HEK293T (cell line): ENCODE measurements at places on chromosomes 13 and 19.

DNA sequence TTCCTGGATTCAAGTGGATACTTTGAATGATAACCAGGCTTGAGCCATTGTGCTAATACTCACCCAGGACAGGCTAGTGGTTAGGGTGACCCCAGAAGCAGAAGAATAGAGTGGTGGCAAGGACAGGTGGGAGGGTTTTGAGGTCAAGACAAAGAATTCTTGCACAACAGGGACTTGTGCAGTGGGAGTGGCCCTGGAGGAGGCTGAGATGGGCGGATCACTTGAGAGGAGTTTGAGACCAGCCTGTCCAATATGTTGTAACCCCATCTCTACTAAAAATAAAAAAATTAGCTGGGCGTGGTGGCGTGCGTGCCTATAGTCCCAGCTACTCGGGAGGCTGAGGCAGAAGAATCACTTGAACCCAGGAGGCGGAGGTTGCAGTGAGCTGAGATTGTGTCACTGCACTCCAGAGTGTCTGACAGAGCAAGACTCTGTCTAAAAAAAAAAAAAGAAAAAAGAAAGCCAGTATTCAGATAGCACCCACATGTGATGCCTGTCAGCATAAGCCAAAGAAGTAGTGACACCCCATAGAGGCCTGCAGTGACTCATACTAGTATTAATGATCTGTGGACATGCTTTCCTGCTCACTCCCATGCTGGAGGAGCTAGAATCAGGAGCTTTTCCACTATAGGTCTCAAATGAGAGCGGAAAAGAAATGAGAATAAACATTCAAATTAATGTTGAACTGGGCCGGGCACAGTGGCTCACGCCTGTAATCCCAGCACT is 78.7 kb downstream of the RNF17 start:
- no peak for DNase-seq

GRCh38 chr13:96651598-96651997 is 342.7 kb downstream of the OXGR1 start:
- no peak for DNase-seq

GRCh38 chr13:99429670-99430069 is 71.6 kb upstream of the TM9SF2 start:
- no peak for DNase-seq

DNA sequence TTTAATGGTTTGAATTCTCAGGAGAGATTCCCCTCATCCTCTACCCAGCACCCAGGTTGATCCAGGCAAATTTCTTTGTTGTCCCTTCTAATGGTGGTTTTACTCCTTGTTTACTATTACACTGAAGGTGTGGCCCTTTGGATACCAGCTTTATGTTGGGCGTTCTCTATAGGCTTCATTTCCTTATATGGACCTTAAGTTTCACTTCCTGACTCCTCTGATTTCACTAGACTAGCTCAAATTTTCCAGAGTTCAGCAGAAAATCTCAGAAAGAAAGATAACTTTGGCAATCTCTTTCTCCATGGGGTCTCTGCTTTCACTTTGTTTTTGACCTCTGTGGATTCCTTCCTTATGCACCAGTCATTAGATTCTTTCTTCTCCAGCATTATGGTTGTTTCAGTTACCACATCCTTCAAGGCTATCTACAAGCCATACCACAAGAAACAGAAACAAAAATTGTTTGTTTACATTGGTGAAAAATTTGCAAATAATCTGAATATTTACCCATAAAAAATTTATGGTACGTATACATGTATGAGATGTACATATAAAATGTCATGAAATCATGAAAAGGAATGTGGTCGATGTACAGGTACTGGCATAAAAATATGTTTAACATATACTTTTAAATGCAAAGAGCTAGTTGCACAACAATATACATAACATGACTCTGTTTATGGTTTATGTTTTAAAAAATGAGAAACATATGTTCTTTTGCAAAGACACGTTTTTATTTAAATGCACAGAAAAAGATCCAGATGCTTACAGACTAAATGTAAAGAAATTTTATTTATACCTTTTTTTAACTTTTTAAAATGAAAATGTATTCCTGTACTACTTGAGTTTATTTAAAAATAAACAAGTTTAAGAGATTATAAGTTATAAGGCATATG is 212.6 kb downstream of the LACC1 start:
- DNase-seq: no peak

DNA sequence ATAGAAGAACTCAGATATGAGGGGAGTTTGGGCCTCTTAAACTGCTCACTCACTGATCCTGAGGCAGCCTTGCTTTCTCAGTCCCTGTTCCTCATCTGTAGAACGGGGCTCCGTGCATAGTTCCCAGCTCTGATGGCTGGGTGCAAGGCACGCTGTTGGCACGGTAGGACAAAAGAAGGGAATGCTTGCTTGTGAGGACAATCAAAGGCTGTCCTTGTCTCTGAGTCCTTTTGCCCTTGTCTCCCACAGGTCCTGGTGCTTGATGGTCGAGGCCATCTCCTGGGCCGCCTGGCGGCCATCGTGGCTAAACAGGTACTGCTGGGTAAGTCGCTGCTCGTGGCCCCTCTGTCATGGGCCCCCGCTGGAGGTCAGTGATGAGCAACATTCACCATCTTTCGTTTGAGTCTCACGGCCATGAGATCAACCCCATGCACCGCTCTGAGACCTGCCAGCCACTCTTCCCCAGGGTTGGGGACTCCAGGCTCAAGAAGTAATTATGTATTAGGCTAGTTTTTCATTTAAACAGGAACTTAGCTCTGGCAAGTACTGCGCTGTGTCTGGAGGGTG is 2.3 kb downstream of the RPL13A start:
- no peak for DNase-seq

DNA sequence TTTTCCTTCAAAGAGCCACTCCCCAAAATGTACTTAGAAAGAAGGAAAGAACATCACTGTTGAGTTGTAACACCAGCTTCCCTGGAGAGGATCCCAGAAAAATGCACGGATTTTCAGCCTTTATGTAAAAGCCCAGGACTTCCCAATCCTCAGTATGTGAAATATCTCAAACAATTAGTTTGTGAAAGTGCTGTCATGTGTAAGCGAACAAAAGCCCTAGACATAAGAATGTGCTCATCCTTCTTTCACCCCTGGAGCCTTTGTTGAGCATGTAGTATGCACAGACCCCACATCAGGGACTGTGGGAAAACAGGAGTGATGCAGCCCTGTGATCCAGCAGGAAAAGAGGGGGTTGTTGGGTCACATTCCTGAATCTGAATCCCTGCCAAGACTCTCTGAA is 441.4 kb upstream of the ZNF507 start:
- no peak for DNase-seq

GRCh38 chr13:48508011-48508410 is 24.9 kb downstream of the RCBTB2 start:
- no peak for DNase-seq

DNA sequence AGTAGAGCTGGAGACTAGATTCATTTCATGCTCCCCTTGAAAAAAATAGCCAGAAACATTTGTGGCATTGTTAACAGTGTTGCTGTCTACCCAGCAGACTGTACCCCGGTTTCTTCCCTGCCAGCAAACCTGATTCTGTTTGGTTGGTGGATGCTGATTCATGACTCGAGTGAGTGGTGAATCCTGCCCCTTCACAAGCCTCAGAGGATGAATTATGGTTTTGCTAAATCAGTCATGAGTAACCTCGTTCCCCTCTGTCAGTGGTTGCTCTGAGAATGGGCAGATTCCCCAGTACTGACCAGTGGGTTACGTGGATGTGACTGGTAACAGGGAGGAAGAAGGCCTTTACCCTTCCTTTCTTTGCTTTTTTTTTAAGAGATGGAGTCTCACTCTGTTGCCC is 10.1 kb downstream of the NLRP12 start:
- DNase-seq: no peak

- no peak for DNase-seq
Observed at GRCh38 chr13:60286707-60287106, 110.3 kb upstream of the TDRD3 start.

- peak; percentile 14 for DNase-seq
Observed at GRCh38 chr19:11737964-11738745, 591 bp downstream of the ZNF823 start.

DNA sequence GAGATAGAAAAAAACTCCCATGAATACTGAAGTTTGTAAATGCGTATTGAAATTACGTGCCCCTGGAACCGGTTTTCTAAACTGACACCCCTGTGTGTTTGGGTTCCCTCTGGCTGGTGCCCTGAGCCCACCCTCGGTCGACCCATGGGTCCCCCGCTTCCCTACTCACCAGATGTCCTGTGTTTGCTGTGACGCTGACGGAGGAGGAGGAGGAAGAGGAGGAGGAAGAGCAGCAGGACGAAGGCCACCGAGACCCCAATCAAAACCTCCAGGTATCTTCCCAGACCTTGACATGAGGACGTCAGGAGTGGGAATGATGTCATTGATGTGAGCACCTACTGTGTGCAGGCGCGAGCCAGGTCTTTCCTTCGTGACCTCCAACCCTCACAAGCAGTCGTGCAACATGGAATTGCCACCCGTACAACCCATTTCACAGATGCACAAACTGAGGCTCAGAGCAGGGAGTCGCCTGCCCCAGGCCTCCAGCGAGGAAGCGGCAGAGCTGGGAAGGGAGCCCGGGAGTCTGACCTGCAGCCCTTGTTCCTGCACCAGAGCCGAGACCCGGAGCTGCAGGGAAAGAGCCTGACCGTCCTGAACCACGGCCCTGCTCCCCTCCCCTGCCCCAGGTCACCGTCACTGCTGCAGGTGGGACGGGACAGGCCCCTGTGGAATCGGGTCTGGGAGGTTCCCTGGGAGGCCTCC is 3.7 kb downstream of the LILRB3 start:
- DNase-seq: no peak

DNA sequence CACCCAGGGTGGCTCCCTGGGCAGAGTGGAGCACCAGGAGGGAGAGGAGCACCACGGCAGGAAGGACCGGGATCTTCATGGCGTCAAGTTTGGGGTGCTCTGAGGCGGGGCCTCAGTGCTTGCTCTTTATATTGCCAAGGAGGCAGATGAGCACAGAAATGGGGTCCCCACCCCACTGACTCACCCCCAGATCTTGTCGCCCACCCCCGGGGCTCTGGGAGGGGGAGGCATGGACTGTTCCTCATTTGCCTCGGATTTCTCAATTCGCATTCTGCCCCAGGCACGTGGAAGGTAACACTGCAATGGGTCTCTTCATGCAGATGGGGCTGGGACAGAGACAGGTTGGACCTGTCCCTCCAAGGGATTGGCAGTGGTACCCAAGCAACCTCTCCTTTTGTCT is at the start of gene KRTDAP:
Gene KRTDAP (minus strand): TSS at position 101 of the 400 bp plus-strand sequence. CDS start 22 bp downstream, at position 79.
- no peak for DNase-seq

DNA sequence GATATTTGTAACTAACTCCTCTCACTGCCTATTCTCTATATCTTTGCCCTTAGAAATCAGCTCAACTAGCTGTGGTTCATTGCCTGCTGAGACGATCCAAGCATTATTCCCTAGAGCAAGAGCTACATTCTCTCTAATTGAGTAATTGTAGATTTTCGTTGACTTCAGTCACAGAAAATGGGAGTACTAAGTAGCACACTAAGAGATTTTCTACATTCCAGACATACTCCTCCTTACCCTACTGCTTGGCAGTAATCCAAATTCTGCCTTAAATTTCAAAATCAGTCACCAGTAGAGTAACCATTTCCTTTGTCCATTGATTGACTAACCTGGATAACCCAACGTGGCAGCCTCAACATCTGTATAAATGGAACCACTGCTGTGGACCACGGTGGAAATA is 1786.8 kb downstream of the SLITRK5 start:
- DNase-seq: no peak

- DNase-seq: no peak
Observed at GRCh38 chr19:4533835-4534424, 1.1 kb downstream of the PLIN5 start.

DNA sequence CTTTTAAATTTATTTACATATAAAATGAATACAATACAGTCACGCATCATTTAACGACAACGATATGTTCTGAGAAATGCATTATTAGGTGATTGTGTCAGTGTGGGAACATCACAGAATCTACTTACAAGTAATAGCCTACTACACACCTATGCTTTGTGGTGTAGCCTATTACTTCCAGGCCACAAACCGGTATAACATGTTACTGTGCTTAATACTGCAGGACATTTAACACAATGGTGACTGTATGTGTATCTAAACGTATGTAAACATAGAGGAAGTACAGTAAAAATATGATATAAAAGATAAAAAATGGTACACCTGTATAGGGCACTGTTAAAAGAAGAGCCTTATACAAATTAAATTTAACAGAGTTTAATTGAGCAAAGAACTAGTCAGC is 62.4 kb upstream of the KLHL1 start:
- no peak for DNase-seq

GRCh38 chr13:97715763-97716162 is 237.7 kb upstream of the IPO5 start:
- no peak for DNase-seq

- DNase-seq: no peak
Observed at GRCh38 chr19:42794765-42795164, 29.3 kb upstream of the PSG8 start.

DNA sequence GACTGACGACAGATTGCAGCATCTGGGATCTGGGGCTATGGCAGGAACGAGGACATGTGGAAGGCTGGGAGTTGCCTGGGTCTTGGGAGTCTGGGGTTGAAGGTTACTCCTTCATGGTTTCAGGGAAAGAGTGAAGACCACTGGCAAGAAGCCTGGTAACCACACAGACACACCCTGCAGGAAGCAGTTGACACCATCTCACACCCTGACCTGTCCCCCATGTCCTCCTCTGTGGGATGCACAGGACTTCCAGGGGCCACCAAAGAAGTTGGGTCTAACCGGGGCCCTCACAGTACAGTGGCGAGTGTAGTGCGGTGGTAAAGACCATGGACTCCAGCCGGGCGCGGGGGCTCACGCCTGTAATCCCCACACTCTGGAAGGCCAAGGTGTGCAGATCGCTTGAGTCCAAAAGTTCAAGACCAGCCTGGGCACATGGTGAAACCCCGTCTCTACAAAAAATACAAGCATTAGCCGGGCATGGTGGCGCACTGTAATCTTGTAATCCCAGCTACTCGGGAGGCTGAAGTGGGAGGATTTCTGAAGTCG is 10.6 kb upstream of the FFAR2 start:
- no peak for DNase-seq

- DNase-seq: peak; percentile 89
Observed at GRCh38 chr19:6218491-6219146, 61.2 kb downstream of the MLLT1 start.

DNA sequence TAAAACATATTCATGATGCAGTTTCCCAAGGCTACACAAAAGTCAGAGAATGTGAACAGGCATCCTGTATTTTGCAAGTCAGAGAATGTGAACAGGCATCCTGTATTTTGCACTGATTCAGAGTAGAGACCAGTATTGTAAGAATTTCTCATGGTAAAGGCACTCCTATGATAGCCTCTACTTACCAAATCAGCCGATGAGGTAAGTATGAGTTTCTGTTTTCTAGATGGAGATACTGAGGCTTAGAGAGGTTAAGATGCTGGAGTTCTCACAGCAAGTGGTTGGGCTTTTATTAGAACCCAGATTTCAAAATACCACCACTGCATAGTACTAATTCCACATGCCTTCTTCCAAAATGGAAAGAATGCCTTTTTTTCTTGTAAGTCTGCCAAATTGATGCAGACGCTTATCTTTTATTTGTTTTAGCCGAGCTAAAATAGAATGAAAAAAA is 12.3 kb downstream of the TPT1 start:
- DNase-seq: no peak

- no peak for DNase-seq
Observed at GRCh38 chr19:46924874-46925547, 64.2 kb downstream of the ARHGAP35 start.
